ENCODE measurements at places on chromosomes 16 and 17.
A peak's percentile ranks its signal among the peaks of the same experiment; 100 is the strongest.

DNA sequence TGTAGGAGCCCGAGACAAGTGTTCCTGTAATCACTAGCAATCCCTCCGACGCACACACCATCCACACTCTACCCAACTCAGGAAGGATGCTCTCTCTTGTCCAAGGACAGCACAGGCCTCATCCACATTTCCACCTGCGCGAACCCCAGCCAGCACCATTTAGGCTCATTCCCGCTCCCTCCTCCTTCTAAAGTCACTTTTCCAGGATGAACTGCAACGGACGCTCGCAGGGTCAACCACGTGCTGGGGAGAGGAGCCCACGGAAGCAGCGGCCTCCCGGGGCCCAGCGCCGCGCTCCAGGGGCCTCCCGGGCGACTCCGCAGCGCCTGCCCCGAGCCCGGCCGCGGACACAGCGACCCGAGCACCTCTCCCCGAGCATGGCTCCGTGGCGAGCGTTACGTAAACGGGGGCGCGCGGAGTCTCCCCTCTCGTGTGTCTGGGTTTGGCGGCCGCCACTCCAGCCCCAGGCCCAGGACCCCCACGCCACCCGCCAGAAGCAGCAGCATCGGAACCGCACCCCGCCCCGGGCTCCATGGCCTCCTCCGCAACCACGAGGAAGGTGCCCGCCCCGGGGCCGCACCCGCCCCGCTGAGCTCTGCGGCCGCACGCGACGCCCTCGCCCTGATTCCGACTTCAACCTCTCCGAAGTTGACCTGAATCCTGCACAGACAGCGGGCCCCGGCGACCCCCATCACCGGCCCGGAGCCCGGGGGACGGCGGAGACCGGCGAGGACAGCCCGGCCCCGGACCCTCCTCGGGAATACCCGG lies 668 bp downstream of the USP36 start:
- DNase-seq, result peak; percentile 31

DNA sequence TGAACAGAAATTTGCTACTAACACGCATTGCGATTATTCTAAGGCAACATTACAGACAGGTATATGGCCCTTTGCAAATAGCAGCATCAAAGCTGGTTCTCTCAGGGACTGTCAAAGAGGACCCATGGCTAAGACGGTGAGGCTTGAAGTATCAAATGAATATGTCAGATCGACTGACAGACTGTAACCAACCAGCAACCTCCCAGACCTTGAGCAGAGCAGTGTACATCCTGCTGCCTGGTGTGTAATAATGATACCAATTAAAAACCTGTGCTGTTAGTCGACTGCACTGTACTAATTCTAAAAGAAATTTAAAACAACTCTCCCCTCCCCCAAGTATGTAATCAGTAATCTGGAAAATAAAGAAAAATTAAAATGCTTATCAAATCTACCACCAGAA lies 35.9 kb upstream of the GHDC start:
- no peak for DNase-seq

GRCh38 chr17:3986270-3986938 lies 22.2 kb upstream of the ATP2A3 start:
- DNase-seq, result no peak

DNA sequence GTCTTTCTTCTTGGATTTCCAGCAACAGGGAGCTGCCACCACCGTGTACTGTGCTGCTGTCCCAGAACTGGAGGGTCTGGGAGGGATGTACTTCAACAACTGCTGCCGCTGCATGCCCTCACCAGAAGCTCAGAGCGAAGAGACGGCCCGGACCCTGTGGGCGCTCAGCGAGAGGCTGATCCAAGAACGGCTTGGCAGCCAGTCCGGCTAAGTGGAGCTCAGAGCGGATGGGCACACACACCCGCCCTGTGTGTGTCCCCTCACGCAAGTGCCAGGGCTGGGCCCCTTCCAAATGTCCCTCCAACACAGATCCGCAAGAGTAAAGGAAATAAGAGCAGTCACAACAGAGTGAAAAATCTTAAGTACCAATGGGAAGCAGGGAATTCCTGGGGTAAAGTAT lies 389.0 kb downstream of the MAF start:
- no peak for DNase-seq

- no peak for DNase-seq
These were observed 4.8 kb downstream of the CACNG1 start for GRCh38 chr17:67049025-67049739.

DNA sequence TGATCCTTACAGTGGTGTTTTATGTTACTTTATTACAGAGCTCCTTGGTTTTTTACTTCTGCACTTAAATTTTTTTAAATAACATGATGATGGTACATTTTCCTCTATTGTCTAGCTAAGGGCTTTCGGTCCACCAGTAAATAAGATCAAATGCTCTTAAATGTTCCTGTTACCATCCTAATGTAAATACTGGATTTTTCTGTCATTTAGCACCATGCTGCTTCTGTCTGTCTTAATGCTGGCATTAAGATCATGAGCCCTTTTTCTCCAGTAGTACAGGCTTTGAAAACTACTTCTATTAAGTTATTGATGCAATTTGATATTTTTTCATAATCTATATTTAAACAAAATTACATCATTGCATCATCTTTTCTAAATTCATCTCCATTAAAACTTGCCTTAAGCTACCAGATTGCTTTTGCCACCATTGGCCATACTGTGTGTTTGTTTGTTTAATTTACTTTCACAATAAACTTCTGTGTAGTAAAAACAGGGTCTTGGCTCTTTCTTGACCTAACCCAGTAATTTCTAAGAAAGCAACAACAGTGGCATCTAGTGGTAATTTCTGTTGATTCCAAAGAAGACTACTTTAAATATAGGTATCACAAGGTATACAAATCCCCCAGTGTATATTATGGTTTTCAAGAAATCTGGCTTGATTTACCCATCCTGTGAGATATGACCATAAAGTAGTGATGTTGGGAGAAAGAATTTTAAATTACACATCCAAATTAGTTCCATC lies 9.0 kb upstream of the PHAF1 start:
- peak; percentile 6 for DNase-seq

GRCh38 chr16:583815-584591 lies 5.9 kb upstream of the RAB40C start:
- no peak for DNase-seq

GRCh38 chr16:59440-60059 lies 5.9 kb downstream of the SNRNP25 start:
- DNase-seq, result no peak

DNA sequence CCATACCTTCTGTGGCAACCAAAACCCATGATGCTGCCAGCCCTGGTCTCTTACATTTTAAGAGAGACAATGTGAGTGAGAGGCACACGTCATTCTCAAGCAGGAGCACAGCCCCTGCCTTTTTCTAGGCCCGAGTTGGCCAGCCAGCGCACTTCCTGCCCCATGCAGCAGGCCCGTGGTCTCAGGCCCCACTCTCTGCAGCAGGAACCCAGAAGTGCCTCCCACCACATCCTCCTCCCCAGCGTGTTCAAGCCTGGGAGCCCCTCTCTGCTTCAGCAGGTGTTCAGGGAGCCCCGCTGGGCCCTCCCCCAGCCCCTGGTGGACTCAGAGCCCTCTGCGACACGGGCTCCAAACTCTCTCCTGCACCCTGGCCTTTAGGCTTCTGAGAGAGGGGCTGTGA lies 30.5 kb downstream of the ITGAE start:
- DNase-seq, result no peak

Measured in NCI-H524 (cell line).